ENCODE measurements at places on chromosomes 16 and 17. TPM values are rescaled to one million over a fixed set of nuclear protein-coding genes. Genes with fewer than 3 reads are reported as not detected.

Gene TEPSIN
- total RNA-seq, result 19.5 TPM

Gene KRTAP9-8
- total RNA-seq, result not detected

Gene KRT31
- 0.53 TPM for total RNA-seq

Gene MYH10
- 3.6 TPM for total RNA-seq

Gene TBC1D16
- 7.8 TPM for total RNA-seq

Gene SEZ6
- not detected for total RNA-seq

Gene STH
- not detected for total RNA-seq

Gene MFAP4
- 18.6 TPM for total RNA-seq

Gene USH1G
- total RNA-seq, result not detected

Gene SPN
- total RNA-seq, result 0.12 TPM

Gene FOXN1
- total RNA-seq, result not detected

Gene KRT27
- not detected for total RNA-seq

Gene TEX19
- total RNA-seq, result 0.40 TPM

Gene GPR139
- not detected for total RNA-seq

Gene ATP2C2
- total RNA-seq, result not detected

Gene KRT40
- total RNA-seq, result not detected

Gene GPRC5C
- total RNA-seq, result 138 TPM

Gene NETO2
- 5.9 TPM for total RNA-seq

Gene PYDC1
- total RNA-seq, result not detected

Gene CHST5
- not detected for total RNA-seq

Gene CNGB1
- total RNA-seq, result not detected

Gene NUDT7
- 4.2 TPM for total RNA-seq

Gene MARVELD3
- not detected for total RNA-seq

Gene WFIKKN1
- 3.2 TPM for total RNA-seq

Gene OR1A1
- not detected for total RNA-seq

Gene TCAP
- 3,024 TPM for total RNA-seq

Gene NSMCE1
- 29.1 TPM for total RNA-seq

Gene PRDM7
- total RNA-seq, result not detected

Gene TMC7
- total RNA-seq, result not detected

Gene ACE
- 1.7 TPM for total RNA-seq

Gene MT1A
- total RNA-seq, result 17.3 TPM

Gene TPSG1
- not detected for total RNA-seq

Gene DPEP2NB
- total RNA-seq, result not detected

Gene RAC3
- total RNA-seq, result not detected

Gene SLC16A11
- total RNA-seq, result 0.31 TPM

Gene TMEM114
- total RNA-seq, result not detected

Gene CCDC154
- 0.40 TPM for total RNA-seq

Gene MSLN
- total RNA-seq, result not detected

Gene HBA2
- 2.5 TPM for total RNA-seq

Gene C17orf78
- not detected for total RNA-seq

Gene TEKT5
- total RNA-seq, result not detected
